T-cell (primary cell): ENCODE measurements at places on chromosomes 2 and 18.

- no peak for DNase-seq
Measured at GRCh38 chr2:2827046-2827636, 496.1 kb upstream of the MYT1L start.

- no peak for DNase-seq
Measured at GRCh38 chr2:48849770-48850169, 94.2 kb upstream of the LHCGR start.

- no peak for DNase-seq
Measured at GRCh38 chr2:43566461-43566729, 29.4 kb downstream of the THADA start.

DNA sequence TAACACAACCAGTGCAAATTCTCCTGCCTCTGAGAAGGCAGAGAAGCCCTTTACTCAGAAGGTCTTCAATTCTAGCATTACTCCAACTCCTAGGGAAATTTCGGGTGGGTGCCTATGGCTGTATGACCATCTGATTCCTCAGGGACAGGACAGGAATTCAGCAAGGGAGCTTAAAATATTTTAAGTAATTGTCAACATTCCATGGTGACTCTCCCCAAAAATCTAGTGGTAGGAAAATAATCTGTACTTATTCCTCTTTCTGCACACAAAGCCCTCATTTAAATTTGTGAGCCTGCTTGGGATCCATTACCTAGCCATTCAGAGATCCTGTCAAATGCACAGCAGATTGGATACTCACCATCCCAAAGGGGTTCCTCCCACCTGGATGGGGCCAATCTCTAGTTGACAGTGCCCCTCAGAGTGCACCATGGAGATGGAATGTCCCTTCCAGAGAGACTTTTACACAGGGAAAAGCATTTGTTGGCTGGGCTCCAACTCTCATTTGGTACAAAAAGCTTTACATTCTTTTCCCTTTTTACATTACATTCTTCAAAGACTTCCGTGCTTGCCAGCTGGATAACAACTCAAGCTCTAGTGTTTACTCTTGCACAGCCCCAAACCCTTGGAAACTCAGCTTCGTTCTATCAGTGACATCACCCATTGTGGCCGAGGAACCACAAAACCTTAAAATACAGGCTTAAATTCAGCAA, 3.1 kb upstream of the TMEM150A start:
- DNase-seq = no peak

DNA sequence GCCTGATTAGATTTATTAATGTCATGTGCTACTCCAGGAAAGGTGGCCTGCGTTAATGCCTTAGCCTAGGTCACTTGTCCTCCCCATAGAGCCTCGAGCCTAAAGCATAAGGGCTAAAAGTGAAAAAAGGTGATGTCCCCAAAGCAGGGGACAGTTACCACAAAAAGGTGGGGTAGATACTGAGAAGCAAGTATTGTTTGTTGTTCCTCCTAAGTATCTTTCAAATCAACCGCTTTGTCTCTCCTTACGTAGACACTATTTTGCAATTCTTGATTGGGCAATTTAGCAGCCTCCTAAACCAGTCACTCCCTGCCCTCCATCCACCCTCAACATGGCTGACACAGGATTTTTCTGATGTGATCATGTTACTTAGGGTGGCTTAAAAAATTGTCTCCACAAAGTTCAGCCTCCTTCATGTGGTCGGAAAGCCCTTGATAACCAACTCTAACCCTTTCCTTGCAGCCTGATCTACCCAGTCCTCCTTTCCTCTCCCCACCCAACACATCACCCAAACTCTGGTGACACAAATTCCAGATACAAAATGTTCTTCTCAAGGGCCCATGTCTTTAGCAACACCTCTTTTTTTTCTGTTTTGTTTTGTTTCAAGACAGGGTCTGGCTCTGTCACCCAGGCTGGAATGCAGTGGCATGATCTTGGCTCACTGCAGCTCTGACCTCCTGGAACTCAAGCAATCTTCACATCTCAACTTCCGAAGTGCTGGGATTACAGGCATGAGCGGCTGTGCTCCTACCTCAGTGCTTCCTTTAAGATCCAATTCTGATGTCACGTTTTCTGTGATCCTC, 6.9 kb downstream of the INHA start:
- no peak for DNase-seq

DNA sequence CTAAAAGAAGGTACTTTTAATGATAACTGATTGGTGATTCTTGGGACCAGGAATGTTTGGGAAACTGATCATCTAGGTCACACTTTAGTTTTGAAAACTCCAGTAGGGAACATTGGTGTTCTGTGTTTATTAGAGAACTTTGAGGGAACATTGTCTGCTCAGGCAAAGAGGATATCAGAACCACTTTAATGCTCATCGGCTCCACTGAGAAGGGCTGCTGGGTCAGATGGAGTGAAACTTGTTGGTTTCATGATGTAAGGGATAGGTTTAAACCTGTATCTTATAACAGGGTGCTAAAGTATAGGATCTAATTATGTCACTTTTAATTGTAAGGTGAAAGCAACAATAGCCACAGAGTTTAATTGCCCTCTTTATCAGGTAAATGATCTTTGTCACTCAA, 14.2 kb upstream of the POLI start:
- no peak for DNase-seq

- no peak for DNase-seq
Measured at GRCh38 chr18:45161850-45162249, 453.4 kb upstream of the SLC14A2 start.

GRCh38 chr2:110843959-110844510, 111.7 kb downstream of the ACOXL start:
- no peak for DNase-seq

DNA sequence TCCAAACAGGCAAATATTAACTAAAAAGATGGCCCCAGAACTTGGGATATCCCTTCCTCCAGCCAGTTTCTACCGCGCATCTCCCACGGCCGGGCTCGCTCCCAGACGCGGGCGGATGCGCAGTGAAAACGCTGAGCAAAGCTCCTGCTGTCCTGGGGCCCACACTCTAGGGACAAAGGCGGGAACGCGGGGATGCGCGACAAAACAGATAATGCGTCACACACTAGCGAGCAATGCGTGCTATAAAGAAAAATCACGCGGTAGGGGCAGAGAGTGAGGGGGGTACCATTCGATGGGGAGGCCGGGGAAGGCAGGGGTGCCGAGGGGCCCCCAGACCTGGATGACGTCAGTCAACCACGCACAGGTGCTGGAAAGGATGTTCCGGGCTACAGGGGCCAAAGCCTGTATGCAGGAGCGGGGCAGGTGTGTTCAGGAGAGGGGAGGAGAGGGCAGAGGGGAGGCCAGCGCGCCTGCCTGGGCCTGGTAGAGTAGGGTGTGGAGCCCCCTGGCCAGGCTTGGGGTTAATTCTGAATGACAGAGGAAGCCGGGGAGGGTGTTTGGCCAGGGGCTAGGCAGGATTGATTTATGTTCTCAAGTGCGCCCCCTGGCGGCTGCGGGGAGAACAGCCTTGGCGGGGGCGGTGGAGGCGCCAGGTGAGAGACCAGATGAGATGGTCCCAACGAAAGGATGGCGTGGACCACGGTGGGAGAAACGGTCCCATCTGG, 14.9 kb upstream of the ITM2C start:
- peak; percentile 63 for DNase-seq

DNA sequence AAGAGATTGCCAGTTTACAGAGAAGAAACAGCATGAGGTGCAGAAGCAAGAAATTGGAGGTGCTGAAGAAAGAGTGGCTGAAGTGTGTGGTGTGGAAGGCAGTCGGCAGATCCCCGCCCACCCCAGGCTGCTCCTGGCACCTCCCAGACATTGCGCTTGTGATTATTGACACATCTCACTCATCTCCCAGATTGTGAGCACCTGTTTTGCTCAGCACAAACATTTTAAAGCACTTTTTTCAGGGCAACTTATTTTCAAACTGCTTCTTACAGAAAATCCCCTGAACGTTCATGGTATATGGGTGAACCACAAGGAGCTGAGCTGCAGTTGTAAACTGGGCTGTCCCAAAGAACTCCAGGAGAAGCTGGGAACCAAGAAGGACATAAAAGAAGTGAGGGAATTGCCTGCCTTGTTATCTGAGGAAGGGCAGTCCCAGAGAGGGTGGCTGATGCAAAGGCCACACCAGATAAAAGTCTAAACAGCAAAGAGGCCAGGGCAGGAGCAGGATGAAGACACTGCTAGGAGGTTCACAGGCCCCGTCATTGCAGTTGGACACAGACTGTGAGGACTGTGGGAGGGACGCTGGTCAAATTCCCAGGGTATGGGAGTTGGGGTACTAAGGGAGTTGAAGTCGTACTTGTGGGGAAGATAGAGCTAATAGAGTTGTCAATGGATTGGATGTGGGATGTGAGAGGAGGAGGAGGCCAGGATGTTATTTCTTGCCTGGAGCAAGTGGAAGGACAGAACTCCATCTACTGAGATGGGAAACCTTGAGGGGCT, 65.1 kb downstream of the INPP4A start:
- DNase-seq = no peak

GRCh38 chr2:96773922-96774321, 13.2 kb downstream of the CNNM4 start:
- DNase-seq = peak; percentile 45
